ENCODE measurements at places on chromosomes 2 and 18.

DNA sequence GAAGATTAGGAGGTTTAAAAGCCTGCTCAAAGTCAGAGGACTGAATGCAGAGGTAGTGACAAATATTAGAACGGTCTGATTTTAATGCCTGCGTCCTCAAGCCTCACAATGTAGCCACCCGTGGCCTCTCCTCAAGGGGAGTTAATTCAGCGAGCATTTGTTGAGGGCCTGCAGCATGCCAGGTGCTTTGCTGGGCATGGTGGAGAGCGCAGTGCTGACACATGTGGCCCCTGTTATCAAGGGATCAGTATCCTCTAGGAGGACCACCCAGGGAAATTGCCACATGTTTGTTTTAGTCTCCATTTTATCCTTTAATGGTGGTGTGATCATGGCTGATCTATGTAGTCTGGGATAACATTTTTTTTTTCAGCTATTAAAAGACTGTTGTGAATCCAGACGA lies 19.2 kb downstream of the PMAIP1 start:
- DNase-seq: no peak

GRCh38 chr18:46152808-46153617 lies 48.8 kb downstream of the HAUS1 start:
- no peak for DNase-seq

GRCh38 chr2:238965371-238966071 lies 117.6 kb downstream of the TWIST2 start:
- DNase-seq: no peak

GRCh38 chr18:50027996-50028395 lies 167.0 kb downstream of the MYO5B start:
- no peak for DNase-seq

GRCh38 chr2:238689871-238690389 lies 158.0 kb upstream of the TWIST2 start:
- DNase-seq: no peak

DNA sequence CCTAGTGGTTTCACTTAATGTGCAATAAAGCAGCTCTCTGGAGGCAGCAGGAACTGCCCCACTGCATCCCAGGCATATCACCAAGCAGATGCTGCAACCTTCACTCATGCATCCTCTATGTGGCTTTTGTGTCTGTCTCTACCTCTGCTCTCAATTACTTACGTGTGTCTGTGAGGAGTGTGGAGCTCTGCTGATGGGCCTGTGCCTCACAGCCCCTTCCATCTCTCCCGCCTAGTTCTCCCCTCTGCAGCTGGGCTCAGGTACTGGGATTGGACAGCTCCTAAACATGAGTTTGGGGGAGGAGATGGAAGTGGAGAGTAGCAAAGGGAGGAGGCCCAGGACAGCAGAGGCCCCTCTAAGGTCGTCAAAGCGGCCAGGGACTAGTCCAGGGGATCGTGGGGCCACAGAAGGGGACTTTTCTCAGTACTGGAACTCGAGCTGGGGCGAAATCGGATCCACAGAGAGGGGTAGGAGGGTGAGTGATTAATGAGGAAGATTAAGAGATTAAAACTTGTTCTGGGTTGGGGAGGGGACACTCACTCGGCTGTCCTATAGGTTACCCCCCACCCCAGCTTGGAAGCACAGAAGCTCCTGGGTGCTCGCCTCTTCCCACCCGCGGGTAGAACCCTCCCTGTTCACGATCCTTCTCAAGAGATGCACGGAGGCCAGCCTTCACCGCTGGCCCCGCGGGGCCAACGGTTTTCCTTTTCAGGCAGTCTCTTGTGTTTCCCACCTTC lies 2.1 kb upstream of the LBX2 start:
- no peak for DNase-seq

DNA sequence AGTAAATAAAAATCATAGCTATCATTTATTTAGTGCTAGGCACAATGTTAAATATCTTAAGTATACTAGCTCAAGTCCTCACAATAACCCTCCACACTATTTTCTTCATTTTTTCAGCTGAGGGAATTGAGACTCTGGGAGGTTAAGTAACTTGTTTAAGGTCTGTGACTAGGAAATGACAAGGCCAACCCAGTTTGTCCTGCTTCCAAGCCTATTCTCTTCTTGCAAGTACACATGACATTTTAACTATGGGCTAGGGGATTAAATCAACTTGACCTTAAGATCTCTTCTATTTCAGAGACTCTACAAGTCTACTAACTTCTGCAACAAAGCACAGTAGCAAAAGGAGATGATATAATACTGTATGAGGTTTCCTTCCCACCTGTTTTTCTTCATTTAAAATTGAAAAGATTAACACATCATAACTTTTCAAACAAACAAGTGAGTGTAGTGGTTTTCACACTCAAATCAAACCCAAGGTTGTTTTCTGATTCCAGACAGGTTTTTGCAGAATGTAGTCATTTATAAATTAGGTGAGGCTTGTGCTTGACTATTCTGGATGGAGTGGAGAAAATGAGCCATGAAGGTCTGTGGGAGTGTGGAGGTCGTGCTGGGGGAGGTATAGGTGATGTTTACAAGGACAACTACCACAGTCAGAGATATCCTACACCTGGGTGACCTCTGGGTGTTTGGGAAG lies 57.0 kb downstream of the CD28 start:
- DNase-seq: no peak

DNA sequence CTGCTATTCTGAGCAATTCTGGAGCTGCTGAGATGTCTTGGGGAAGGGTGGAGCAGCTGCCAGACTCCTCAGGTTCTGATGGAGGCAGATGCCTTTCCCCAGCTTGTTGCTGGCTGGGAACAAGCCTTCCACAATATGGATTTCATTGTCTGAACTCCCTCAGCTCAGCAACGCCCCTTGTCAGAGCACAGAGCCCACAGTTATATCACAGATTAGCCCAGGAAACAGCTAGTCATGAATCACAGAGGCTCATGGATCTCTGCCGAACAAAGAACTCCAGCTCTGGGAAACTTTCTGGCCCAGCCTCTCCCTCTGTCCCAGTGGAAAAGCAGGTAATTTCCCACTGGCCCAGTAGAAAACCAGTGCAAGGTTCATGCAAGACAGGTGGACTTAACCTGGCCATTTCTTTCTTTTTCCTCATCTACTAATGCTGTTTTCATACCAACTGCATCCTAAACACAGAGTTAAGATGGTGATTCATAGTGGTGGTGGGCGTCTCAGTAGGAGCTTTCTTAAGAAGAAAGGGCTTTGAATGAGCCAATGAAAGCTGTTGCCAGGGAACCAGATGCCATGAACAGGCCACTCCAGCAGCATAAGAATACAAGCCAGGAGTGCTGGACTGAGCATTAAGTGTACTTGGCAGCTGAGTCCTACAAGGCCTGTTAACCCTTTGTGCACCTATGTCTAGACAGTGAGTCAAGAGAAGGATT lies 8.7 kb upstream of the KIAA2012 start:
- no peak for DNase-seq

DNA sequence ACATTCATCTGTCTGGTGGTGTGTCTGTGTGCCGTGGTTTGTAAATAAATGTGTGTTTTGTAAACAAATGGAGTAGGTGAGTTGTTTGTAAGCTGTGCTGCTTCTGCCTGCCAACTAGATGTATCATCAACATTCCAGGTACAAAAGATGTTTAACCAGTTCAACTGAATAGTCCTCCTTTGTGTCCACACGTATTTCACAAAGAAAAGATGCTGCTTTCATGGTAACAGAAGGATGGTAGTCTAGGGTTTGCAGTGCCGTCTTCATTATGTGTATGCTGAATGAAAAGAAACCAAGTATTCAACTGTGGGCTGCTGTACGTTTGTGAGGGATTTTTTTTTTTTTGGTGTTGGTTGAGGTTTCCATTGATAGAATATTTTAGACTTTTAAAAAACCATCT lies 72.1 kb downstream of the CAMKMT start:
- DNase-seq: no peak

DNA sequence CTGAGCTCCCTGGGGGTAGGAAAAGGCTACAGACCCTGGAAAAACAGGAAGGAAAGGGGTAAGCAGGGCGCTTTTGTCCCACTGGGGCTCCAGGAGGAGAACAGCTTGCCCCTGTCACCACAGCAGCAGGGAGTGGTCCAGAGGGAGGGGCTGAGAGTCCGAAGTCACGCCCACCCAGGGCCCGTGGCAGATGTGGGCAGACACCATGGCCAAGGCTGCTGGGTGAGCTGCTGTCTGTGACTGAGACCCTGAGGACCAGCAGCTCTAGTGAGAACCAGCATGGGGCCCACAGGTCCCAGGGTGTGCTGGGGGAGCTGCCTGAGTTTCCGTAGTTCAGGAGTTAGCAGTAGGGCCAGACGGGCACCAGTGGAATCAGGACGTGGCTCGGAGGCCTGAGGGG lies 162.0 kb downstream of the SPP2 start:
- DNase-seq: no peak

DNA sequence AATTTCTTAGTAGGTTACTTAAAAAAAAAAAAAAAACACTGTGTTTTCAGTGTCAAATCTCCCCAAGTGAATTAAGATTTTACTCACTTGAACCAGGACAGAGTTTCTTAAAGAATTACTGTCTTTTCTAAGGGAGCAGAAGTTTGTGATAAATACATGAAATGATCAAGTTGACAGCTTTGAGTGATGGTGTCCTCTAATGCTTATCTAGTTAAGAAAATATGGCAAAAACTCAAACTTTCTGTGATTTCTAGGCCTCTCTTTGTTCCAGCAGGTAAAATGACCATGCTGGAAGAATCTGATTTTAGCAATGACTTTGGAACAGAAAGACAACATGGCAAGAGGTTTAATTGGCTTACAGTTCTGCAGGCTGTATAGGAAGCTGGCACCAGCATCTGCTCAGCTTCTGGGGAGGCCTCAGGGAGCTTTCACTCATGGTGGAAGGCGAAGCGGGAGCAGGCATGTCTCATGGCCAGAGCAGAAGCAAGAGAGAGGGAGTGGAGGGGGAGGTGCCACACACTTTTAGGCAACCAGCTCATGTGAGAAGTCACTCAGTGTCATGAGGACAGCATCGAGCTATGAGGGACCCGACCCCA lies 6.6 kb downstream of the MAPRE2 start:
- DNase-seq: no peak

DNA sequence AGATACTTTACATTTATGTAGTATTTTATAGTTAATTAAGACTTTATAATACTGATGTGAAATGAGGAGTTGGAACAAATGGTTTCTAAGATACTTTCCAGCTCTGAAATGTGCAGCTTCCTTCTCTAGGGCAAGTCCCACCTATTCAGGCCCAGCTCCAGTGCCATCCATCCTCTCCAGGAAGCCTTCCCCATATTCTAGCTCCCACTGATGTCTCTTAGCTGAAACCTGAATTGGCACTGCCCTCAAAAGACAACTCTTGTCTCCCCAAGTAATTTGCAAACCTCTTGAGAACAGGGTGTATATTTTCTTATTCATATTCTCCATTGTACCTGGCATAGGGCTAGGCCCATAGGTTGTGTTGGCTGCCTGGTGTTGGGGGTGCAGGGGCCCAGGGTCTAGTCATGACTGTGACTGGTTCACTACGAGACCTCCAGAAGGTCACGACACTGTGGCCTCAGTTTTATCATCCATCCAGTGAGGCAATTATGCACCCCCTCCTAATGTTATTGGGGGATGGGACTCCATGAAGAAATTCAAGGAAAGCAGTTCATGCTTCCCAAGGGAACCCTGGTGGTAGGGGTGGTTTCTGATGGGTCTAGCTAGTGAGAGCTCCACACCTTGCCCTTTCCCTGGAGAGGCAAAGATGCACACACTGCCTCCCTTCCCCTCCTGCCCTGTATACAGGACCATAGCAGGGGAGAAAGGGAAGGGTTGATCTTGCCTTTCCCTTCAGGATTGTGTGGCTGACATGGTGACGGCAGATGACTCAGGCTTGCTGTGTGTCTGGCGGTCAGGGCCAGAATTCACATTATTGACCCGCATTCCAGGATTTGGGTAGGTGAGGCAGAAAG lies 2.8 kb downstream of the WDR54 start:
- no peak for DNase-seq

DNA sequence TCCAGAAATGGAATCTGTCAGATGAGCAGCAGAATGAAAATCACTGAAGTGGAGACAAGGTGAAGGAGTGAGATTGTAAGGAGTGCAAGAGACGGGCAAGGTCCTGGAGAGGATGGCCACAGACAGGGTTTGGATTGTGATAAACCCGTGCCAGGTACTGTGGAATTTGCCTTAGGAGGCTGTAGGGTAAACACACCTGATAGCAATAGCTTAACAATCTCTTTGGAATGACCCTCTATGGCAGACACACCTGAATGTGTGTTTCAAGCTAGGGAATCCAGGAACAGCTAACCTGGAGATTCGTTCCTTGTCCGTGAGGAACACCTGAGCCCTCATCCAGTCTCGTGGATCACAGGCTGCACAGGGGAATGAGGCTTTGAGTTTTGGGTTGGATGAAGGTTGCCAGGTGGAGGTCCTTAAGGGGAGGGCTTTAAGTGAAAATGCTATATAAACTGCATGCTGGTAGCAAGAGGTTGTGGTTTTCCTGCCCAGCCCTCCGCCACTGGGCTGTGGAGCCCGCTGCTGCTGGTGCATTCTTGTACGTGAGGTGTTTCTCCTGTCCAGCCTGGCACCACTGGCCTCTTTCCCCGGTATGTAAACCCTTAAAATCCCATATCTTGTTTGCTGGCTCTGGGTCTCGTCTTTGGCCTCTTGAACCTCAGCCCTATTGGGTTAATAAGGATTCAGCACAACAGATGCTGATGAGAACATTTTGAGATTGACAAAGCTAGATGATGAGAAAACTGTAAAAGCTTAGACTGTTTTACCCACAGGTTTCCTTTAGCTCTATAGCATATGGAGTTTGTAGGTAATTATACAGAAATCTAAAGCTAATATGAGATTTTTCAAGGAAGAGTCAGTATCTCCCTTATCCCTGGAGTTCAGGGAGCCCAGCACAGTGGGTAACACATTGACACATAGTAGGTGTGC lies 117.9 kb downstream of the ARHGAP15 start:
- no peak for DNase-seq

- no peak for DNase-seq
These were observed 79.5 kb downstream of the LOXHD1 start for GRCh38 chr18:46577546-46577945.

DNA sequence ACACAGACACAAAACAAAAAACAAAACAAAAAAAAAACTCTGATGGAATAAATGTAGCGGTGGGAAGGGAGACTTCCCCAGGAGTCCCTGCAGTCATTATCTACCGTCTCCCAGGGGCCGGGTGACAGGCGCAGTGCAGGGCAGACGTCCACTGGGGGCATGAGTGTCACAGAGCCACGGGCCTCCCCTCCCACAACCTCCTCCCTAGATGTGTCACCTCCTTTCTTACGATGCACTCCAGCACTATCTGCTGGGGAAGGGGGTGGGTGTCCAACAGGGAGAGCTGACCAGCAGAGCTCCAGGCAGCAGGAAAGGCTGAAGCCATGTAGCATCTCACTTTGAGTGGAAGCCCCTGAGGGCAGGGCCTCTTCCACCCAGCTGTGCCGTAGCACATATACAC lies 84.5 kb downstream of the LONRF2 start:
- DNase-seq: no peak

GRCh38 chr2:18814387-18814786 lies 225.0 kb upstream of the NT5C1B start:
- no peak for DNase-seq

- DNase-seq: no peak
These were observed 236.9 kb downstream of the TRIB2 start for GRCh38 chr2:12953596-12953995.

DNA sequence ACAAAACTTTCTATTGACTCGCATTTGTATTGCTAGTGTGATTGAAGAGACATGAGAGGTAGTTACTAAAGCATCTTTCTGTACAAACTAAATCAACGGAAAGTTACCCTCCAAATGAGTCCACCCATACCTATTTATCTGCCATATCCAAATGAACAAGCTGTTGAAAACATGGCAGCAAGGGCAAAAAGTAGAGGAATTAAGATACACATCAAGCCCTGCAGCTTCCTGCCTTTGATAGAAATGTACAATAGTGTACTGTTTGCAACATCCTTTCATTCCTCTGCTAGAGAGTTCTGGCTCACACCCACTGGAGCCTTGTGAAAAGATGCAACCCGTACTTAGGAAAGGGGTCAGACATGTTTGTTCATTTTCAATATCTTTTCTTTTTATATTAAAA lies 122.5 kb downstream of the ERBB4 start:
- no peak for DNase-seq
